CD4-positive, alpha-beta T cell treated with Interleukin-10 for 1 hour (primary cell): ENCODE measurements at places on chromosomes 16 and 17.

DNA sequence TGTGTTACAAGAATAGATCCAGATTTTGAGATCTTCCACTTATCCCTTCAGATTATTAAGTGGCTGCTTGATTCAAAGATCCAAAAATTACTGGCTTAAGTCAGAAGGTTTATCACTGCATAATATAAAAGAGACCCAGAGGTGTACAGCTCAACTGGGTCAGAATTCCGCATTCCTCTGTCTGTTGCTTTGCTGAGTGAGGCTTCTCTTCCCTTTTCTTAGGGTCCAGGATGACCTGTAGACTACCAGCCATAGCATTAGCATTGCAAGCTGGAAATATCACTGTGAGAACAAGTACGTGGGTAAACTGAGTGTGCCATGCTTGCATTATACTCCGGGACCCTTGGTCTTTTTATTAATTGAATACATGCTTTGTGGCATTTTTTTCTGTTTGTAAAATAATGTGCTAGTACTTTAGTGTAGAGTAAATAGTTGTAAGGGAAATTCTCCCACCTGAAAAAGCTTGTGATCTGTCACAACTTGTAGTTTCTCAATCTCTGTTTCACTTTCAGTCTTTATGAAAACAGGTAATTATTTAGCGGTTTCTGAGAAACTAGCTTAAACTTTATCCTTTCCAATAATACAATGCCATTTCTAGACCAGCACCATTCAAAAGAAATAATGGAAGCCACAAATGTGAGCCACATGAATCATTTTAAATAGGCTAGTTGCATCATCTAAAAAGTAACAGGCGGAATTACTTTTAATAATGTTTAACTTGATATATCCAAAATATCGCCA, 61.6 kb downstream of the TNRC6C start:
- DNase-seq: no peak

- DNase-seq: no peak
Measured at GRCh38 chr16:10941127-10941933, 938 bp downstream of the DEXI start.

- DNase-seq: no peak
Measured at GRCh38 chr17:55607731-55608341, 96.6 kb upstream of the SMIM36 start.

GRCh38 chr16:59574296-59574695, 840.2 kb upstream of the GOT2 start:
- DNase-seq: no peak

DNA sequence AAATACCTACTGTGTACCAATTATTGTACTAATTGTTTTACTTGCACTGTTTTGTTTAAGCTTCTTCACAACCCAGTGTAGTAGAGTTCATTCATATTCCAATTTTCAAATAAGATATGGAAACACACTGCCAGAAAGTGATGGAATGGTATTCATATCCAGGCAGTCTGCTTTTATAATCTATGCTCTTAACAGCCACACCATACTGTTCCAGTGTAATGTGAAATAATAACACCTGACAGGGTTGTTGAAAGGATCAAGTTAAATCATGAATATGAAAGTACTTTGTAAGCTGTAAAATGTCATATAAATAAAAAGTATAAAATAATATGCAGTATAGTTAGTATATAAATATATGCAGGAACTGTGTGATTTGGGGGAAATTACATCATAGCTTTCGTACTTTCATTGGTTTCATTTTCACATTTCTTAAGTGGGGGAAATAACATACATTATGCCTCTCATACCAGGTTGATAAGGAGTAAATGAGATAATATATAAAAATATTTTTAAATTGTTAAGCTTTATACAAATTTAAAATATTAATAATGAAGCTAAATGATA, 230.8 kb downstream of the TANC2 start:
- peak; percentile 23 for DNase-seq

GRCh38 chr17:21452377-21453143, 76.4 kb downstream of the KCNJ12 start:
- peak; percentile 41 for DNase-seq

DNA sequence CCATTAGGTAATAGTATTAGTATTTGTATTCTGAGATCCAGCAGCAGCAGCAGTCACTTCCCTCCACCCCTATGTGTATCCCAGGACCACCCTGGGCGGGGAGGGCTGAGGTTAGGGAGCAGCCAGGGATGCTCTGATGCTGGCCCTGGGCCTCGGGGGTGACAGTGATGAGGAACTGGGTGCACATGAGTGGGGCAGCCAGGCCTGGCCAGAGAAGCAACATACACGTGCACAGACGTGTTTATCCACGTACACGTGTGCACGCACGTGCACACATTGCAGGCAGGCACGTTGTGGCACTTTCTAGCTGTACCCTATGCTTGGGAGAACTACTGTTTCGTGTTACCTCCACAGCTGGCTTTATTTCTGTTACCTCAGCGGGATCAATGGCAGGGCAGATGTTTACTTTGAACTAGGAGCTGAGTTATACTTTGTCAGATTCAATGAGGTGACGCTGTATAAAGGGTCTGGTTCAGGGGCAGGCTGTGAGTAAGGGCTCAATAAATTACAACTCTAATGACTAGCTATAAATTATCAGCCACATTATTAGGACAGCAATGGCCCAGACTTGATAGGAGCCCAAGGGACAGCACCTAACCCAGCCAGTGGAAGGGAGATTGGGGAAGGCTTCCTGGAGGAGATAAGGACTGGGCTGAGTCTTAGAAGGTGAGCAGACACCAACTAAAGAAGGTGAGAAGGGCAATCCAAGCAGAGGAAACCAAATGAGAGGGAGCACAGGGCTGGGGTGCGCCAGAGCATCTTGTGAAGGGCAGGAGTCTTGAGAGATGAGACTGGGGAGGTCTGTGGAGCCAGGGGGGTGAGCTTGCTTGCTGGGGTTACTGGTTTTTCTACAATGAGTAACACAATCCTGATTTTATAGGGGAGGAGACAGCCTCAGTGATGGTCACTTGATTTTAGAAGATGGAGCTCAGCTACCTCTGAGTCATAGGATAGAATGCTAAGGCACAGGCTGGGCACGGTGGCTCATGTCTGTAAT, 22.4 kb upstream of the CA4 start:
- DNase-seq: no peak

GRCh38 chr16:88715312-88716190, 9.2 kb downstream of the CTU2 start:
- DNase-seq: no peak

- no peak for DNase-seq
Measured at GRCh38 chr16:70484867-70485266, 30.5 kb downstream of the FCSK start.

- DNase-seq: no peak
Measured at GRCh38 chr16:57224651-57225335, 20.3 kb upstream of the ARL2BP start.

DNA sequence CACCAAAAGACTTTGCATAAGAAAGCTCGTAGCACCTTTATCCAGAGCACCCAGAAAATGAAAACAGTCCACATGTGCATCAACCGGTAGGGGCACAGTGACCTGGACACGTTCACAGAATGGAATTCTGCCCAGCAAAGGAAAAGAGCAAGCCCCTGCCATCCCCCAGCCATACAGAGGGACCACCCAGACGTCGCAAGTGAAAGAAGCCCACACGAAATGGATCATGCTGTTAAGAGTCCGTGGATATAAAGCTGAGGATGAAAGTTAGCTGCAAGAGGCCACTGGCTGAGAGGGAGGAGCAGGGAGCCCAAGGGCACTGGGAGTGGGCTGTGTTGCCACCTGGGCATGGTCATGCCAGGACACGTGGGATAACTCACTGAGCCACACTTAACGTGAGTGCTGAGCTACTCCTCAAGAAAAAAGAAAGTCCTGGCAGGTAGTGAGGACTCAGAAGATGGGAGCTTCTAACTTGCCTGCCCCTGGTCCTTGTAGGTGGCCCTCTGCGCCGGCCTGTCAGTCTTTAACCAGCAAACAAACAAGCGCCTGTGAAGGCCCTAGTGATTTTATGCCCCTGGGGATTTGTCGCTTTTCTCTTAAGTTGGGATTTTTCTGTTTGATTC, 190.7 kb downstream of the C16orf95 start:
- DNase-seq: no peak

- DNase-seq: no peak
Measured at GRCh38 chr17:31072186-31072585, 22.6 kb upstream of the NF1 start.

DNA sequence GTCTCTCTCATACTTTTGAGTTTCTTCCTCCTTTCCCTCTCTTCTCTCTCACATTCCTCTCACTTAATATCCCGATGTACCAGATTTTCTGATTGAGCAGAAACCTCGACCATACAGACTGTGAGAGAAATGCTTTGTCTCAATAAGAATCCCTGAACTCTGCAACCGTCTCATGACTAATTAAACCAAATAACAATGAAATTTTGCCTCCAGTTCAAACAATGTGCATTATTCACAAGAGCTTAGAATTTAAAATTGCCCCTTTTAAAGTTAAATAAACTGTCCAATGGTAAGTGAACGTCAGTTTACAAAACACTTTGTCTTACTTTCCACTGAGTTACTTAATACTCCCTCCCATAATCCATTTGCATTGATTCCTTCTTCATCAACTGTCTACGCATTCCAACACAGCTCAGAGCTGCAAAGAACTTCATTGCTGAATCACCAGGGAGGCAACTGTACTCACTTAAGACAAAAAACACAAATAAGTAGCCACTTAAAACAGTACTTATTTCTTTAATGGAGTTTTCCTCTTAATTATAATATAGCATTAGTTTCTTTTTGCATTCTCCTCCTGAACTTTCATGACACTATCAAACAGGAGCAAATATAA, 4.9 kb downstream of the CDH11 start:
- no peak for DNase-seq

GRCh38 chr17:48137656-48138055, 30.1 kb downstream of the SNX11 start:
- DNase-seq: no peak

DNA sequence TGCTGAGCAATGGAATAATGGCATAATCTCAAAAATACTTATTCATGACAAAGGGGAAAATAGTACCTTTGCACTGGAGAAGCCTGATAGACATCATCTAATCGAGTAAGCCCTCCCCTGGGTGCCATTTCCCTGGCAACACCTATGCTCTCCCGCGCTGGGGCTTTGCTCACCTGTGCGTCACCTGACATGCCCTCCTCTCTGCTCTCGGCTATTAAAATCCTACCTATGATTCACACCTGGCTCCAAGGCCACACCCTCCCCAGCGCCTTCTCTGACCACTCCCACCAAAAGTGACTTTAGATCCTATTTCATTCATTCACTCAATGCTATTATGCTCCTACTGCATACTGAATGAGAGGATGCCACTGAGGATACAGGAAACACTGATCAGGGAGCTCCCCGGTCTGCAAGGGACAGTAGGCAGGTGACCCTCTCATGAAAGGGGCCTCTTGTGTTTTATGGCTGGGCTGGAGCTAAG, 83.9 kb downstream of the NT5M start:
- no peak for DNase-seq

GRCh38 chr16:85921026-85921425, 22.1 kb downstream of the IRF8 start:
- no peak for DNase-seq

GRCh38 chr16:4298761-4299522, 16.9 kb upstream of the GLIS2 start:
- no peak for DNase-seq

DNA sequence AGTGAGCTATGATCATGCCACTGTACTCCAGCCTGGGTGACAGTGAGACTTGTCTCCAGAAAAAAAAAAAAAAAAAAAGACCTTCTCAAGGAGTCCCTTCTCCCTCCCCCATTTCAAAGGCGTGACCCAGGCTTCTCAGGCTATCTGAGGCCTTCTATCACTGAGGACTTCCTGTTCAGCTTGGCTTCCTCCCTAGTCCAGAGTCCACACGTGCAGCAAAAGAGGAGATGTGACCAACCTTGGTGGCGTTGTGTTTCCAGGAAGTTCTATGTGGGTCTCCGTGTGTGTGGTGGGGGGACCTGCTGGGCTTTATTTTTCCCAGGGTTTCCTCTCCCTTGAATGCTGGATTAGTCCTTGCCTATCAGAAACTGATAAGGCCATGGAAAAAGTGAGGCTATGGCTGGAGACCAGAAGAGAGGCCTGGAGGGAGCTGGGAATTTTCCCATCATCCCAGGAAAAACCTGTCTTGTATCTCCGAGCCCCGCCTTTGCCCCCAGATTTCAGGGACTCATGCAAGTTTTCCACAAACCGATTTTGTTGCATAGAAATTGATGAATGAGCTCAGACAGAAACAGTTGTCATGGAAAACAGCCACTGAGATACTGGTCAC, 148.1 kb downstream of the SALL1 start:
- DNase-seq: no peak

- DNase-seq: no peak
Measured at GRCh38 chr16:84286578-84287240, 8.0 kb upstream of the WFDC1 start.

- DNase-seq: no peak
Measured at GRCh38 chr17:75673487-75673886, 6.3 kb downstream of the SAP30BP start.

DNA sequence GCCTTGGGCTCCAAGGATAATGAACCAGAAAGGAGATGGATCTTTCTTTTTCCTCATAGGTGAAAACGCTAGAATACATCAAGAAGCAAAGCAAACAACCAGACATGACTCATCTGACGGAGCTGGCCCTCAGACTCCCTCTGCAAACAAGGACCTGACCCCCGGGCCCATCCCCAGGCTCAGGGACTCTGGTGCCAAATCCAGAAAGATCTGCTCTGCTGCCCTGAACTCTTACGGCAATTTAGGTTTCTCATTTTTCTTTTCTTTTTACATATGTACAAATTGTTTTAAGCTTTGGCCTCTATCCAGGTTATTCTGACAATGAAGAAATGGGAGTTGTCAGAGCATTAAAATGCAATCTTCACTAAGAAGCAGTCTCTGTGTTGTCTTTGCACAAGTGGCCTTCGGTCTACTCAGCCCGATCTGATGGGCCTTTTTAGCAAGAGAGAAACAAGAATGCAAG, 17.7 kb downstream of the KNOP1 start:
- DNase-seq: no peak

DNA sequence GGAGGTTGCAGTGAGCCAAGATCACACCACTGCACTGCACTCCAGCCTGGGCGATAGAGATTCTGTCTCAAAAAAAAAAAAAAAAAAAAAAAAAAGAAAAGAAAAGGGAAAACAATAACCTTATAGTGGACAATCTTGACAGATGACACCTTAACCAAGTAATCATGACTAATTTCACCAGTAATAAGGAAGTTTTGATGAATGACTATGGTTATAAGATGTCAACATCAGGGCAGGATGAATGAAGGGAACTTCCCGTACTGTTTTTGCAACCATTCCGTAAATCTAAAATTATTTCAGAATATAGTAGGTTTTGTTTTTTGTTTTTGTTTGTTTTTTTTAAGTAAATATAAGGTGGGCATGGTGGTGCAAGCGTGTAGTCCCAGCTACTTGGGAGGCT, 23.0 kb downstream of the GSPT1 start:
- no peak for DNase-seq

DNA sequence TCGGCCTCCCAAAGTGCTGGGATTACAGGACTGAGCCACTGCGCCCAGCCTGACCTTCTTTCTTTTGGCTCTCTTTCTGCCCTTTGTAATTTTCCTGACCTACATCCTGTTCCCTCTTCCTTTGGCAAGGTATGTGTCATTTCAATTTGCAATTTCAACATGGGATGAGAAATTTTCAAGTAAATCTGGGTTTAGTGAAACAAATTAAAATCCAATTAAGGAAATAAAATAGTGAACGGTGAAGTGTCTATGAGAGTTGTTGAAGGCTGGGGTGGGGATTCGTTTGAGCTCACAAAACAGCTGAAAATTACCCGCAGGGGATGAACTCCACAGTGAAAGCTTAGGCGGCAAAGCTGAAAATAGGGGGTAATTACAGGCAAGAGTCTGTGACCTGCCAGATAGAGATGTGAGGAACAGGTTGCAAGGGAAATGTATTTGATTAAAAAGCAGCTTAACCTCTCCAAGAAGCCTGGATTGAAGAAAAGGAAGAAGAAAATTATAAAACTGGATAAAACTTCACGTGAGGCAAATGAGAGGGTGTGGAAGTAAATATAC, 277.7 kb downstream of the UTP18 start:
- DNase-seq: no peak
